Spinal cord (tissue), 10 donors: ENCODE measurements at places on chromosomes 12 and 14.

DNA sequence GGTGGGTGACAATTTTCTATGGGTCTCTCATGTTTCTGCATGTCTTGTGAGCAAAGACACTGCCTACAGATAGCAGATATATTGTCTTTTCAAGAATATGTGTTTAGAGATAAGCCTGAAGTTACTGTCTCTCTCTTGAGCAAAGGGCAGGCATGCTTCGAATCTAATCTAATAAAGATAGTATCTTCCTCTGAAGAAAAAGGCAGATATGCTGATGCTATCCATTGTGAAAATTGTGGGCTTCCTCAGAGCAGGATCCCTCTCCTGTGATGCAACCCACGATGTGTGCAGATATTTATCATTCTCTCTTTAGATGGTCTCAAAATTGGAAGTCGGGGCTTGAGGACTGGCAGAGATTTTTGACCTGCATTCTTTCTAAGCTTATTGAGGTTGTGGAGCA, 187.0 kb downstream of the DACT1 start:
- no peak for DNase-seq

DNA sequence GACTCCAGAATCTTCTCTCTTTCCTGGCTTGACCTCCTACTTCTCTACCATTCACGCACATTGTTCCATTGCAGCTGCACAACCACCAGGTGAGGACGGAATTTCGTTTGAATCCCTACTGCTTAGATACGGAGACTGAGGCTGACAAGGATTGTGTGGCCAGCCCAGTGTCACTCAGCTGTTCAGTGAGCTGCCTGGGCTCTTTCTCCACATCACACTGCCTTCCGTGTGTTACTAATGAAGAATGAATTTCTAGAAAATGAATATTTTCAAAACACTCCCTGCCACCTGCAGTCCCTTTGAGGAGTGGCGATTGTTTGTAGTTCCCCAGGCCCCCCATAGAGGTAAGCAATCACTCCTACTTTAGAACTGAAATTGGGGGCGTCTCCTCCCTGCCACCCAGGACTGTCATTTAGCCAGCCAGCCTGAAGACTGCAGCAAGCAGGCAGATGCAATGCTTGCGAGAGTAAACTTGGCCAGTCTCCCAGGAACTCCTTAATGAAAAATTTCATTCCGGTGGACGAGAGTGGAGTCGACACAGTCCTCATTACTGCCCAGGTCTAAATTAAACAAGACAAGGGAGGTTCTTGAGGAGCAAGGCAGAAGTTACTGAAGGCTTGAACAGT, 239.7 kb downstream of the SLC41A2 start:
- no peak for DNase-seq

- no peak for DNase-seq
These were observed 228.3 kb downstream of the RAD51B start for GRCh38 chr14:68047906-68048305.

DNA sequence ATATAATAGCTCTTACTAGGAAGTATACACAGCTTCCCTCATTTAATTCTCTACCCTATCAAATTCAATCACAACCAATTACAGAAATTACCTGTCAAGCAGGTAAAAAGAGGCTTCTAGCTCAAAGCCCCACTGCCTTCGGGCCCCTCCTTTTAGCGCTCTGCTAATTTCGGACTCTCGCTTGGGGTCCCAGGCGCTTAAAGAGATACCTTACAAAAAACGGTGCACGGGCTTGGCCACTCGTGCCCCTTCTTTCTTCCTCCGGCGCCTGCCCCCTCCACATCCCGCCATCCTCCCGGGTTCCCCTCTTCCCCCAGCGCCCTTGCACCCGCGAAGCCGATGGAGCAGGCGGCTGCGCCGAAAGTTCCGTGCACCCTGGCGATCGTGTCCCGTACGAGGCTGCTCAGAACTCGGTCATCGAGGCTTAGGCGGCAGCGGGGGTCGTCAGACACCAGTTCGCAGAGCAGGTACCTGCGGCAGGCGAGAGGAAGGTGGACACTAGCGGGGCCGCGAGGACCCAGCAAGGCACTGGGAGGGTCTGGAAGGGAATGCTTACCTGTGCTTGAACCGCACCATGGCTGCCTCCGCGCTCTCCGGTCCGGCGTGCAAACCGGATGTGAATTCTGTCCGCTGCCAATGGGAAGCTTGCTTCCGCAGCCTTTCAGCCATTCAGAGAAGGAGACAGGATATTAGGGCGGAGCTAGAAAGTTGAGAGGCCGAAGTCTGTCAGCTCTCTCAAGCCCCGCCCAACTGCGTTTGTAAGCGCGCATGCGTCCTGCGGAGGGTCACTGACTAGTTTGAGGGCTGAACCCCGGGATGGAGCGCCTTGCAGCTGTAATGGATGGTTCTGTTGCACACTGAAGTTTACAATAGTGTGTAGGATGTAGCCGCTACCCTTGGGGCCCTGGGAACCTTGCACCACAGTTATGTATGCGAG, at the start of gene POP5:
TSS of gene POP5 (minus strand) at position 616 of the 937 bp plus-strand sequence. CDS start at position 576, 40 bp downstream.
- DNase-seq: peak; percentile 96

GRCh38 chr12:57243521-57244311, 7.3 kb downstream of the STAC3 start:
- no peak for DNase-seq

GRCh38 chr12:67270622-67271021, 1.5 kb downstream of the CAND1 start:
- peak; percentile 2 for DNase-seq

GRCh38 chr14:92461891-92462290, 51.7 kb upstream of the RIN3 start:
- DNase-seq: no peak

- DNase-seq: peak; percentile 49
These were observed 63.5 kb upstream of the MBIP start for GRCh38 chr14:36383767-36384431.

GRCh38 chr14:99725774-99726537, 41.9 kb downstream of the CYP46A1 start:
- no peak for DNase-seq

DNA sequence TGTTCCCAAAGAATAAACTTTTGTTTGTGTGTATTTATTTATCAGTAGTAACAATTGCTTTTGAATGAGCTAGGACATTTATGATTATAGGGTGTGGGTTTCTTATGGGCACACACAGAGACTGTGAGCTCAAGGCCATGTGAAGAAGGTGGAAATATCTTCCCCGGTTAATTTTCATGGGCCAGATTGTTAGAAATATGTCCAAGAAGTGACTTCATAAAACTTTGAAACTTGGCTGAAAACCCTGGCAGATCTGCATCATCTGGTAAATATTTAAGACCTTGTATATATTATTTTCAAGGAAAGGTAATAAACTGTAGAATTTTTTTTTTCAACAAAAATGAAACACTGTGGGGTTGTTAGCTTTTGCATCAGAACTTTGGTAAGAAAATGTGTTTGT, 53.5 kb upstream of the RNU6-8 start:
- DNase-seq: no peak

GRCh38 chr12:108704527-108704926, 26.8 kb downstream of the CORO1C start:
- no peak for DNase-seq

DNA sequence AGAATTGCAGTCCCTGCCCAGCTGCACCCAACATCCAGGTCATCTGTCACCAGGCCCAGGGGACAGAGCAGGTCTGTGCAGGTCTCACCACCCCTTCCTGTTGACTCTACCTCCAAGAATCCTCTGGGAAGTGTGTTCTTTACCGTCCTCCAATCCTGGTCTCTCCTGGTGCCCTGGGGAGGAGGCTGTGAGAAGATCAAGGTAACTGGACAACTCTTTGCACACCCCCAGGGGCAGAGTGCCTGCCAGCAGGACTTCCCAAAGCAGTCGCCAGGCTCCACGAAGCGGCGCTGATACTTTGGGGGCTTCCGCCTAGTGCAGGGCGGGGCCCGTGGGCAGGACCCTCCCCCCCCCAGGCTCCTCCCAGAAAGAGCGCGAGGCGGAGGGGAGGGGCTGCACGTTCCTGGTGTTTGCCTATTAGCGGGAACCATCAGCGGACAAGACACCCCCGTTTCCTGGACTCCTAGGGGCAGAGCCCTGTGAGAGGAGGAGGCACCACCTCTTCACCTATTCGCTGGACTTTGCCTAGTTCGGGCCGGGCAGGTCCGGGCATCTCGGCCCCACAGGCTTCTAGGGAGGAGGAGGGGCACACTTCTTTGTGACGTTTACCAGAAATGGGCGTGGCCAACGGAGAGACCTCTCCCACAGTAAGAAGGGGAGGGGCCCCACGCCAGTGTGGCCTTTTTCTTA, 918.0 kb downstream of the AACS start:
- peak; percentile 86 for DNase-seq

GRCh38 chr14:31294746-31295405, 87.3 kb upstream of the HECTD1 start:
- DNase-seq: no peak

DNA sequence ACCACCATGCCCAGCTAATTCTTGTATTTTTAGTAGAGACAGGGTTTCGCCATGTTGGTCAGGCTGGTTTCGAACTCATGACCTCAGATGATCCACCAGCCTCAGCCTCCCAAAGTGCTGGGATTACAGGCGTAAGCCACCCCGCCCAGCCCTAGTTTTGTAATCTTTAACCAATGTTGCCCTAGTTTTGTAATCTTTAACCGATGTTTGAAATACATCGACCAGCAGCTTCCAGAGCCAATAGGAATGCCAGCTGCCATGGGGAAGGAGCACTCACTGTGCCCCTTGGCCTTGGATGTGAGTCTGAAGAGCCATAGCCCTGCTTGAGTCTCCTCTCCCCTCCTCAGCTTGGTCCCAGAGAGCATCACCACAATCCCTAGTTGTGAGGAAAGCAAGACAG, 209.3 kb upstream of the RGS6 start:
- no peak for DNase-seq

DNA sequence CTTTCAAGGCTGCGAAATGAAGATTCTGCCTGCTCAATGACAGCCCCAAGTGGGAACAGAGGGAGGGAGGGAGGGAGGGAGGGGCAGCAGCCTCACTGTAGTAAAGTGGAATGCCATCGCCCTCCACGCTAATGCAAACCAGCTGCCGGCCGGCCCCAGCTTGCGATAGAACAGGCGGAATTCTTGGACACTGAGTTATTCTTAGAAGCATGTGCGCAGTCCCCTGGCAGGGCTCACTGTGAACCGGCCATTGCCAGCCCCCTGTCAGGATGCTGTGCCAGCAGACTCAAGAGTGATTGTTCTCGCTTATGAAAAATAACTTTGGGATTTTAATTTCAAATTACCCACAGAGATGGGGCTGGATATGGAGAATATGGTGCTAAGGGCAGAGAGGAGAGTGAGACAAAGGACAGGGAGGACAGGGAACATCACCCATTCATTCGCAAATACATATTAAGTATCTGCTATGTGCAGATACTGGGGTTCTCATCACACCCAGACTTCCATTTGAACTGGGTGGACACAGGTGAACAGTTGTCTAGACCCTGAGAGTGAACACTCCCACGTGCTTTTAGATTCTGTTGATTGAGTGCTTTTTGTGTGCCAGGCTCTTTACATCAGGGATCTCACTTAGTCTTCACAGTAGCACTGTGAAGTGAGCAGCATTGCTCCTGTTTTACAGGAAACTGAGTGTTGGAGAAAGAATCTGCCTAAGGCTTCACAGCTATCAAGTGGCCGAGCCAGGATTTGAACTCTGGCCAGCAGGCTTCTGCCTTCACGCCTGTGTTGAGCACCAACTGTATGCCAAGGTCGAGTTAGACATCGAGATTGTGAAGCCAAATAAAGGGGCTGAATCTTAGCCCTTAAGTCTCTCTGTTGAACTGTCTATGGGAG, 192.9 kb downstream of the C12orf75 start:
- DNase-seq: peak; percentile 28

- no peak for DNase-seq
These were observed 571.5 kb upstream of the FBXO33 start for GRCh38 chr14:40003773-40004172.

DNA sequence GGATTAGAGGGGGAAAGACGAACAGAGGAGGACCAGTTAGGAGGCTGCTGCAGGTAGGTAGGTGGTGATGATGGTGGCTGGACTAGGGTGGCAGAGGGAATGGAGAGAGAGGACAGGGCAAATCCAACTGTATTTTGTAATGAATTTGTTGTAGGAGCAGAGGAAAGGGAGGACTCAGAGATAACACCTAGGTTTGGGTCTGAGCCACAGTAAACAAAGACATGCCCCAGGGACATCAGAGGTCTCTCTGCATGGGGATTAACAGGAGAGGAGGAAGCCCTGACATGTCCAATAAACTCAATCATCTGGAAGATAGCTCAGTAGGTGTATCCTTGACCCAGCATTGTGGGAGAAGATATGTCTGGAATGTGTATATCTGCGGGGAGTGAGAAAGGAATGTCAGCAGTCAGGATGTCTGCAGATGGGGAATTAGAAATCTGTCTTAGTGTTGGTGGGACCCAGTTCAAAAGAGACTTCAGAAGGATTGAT, 4.7 kb upstream of the SLC48A1 start:
- no peak for DNase-seq

DNA sequence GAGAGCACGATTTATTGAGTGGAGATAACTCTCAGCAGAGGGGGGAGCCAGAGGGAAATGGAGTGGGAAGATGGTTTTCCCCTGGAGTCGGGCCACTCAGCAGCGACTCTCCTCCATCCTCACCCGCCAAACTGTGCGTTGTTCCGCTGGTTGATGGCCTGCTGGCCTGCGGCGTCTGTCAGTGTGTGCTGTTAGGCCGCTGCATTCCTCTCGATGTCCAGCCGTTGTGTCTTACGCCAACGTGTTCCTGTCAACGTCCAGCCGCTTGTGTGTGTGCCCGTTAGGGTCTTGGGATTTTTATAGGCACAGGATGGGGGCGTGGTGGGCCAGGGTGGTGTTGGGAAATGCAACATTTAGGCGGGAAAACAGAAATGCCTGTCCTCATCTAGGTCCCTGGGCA, 69.2 kb downstream of the PTPRQ start:
- no peak for DNase-seq

DNA sequence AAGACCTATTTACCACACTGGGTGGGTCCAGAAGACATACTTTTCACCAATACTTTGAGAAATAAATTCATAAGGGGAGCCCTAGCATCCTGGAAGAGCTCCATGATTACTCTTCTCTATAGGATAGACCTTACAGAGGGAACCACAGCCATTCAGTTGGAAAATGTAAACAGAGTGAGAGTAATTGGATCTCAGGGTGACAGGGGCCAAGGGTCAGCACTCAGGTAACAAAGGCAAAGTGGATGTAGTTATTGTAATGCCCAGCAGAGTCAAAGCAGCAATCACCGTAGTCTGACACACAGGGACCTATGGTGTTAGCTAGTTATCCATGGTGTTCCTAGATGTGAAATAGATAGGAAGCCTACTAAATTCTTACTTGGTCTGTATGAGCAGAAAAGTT, 10.8 kb upstream of the GTF2A1 start:
- no peak for DNase-seq

DNA sequence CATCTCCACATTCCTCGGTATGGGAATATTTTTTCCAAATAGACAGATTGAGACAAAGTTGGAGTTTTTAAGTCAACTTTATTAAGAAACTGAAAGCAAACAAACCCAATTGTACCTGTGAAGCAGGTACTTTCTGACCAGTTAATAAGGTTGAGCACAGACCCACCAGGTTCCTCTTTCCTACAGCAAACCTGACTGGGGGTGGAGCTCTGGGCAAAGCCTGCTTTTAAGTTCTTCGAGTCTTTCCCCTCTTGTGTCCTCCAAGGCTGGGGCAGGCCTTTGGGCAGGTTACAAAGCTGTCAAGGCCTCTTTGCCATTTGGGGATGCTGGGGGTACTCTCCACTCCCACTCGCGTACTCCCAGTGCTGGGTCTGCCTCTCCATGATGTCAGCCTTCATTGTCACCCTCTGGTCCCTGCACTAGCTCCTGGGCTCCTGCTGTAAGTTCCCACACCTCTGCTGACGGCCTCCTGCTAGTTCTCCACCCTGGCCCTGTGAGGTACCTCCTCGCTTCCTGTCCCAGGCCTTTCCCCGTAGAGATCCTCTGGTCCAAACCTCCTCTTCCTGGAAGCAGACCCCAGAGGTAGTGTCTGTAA, 3.2 kb downstream of the KCNH3 start:
- DNase-seq: no peak
